Effector memory CD4-positive, alpha-beta T cell (primary cell): ENCODE measurements at places on chromosomes 16 and 17.

- H3K36me3 ChIP-seq = peaks cover 3% of the 10 kb centered on the region
- H3K4me3 ChIP-seq = no peak overlapping the region
- DNase-seq = no peak
- H3K27ac ChIP-seq = no peak overlapping the region
Observed at GRCh38 chr16:15990902-15991301, 41.5 kb downstream of the ABCC1 start.

- H3K36me3 ChIP-seq = no peaks in the 10 kb centered on the region
- no peaks in the 10 kb centered on the region for H3K4me1 ChIP-seq
- H3K4me3 ChIP-seq = no peak overlapping the region
- no peak overlapping the region for H3K27ac ChIP-seq
- no peak for DNase-seq
Observed at GRCh38 chr17:29835435-29836351, 94.3 kb downstream of the SSH2 start.

GRCh38 chr17:33968350-33969044, 286.6 kb upstream of the CCL2 start:
- H3K27me3 ChIP-seq = no peaks in the 10 kb centered on the region
- no peak overlapping the region for H3K4me3 ChIP-seq
- H3K4me1 ChIP-seq = peaks cover 4% of the 10 kb centered on the region
- no peak overlapping the region for H3K27ac ChIP-seq

GRCh38 chr17:27853091-27853490, 40.1 kb downstream of the LYRM9 start:
- H3K27me3 ChIP-seq = no peaks in the 10 kb centered on the region
- no peak overlapping the region for H3K4me3 ChIP-seq
- DNase-seq = no peak
- H3K27ac ChIP-seq = no peak overlapping the region

DNA sequence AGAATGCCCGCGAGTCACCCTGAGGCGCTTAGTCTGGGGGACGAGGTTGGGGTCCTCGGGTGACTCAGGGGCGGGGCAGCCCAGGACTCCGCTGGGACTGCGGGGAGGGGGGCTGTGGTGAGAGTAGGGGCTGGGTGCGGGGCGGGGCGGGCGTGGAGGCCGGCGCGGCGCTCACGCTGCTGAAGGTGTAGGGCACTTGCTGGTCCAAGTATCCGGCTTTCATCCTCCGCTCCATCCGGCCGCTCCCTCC, 832 bp downstream of the ETV4 start:
- H3K27me3 ChIP-seq = peaks cover 38% of the 10 kb centered on the region
- no peak overlapping the region for H3K27ac ChIP-seq
- H3K36me3 ChIP-seq = no peaks in the 10 kb centered on the region
- H3K4me3 ChIP-seq = peak overlapping the region; percentile 57

GRCh38 chr16:62816971-62817519, 780.8 kb upstream of the CDH8 start:
- H3K4me3 ChIP-seq = no peak overlapping the region
- no peaks in the 10 kb centered on the region for H3K27me3 ChIP-seq
- no peaks in the 10 kb centered on the region for H3K36me3 ChIP-seq
- DNase-seq = no peak
- H3K27ac ChIP-seq = no peak overlapping the region
- H3K4me1 ChIP-seq = no peaks in the 10 kb centered on the region

GRCh38 chr16:53068423-53068833, 13.6 kb downstream of the CHD9 start:
- H3K4me3 ChIP-seq = no peak overlapping the region
- no peaks in the 10 kb centered on the region for H3K36me3 ChIP-seq
- no peaks in the 10 kb centered on the region for H3K4me1 ChIP-seq
- no peak for DNase-seq

GRCh38 chr17:81402981-81403467, 7.8 kb downstream of the BAHCC1 start:
- peaks cover 21% of the 10 kb centered on the region for H3K4me1 ChIP-seq
- no peak overlapping the region for H3K27ac ChIP-seq
- DNase-seq = no peak
- no peak overlapping the region for H3K4me3 ChIP-seq

- no peaks in the 10 kb centered on the region for H3K36me3 ChIP-seq
- no peaks in the 10 kb centered on the region for H3K27me3 ChIP-seq
- DNase-seq = no peak
- no peak overlapping the region for H3K4me3 ChIP-seq
- H3K4me1 ChIP-seq = no peaks in the 10 kb centered on the region
Observed at GRCh38 chr16:78762222-78762621, 662.8 kb downstream of the WWOX start.

GRCh38 chr16:80459966-80460365, 80.8 kb upstream of the DYNLRB2 start:
- no peak overlapping the region for H3K27ac ChIP-seq
- H3K4me1 ChIP-seq = no peaks in the 10 kb centered on the region

GRCh38 chr16:80144191-80144590, 396.6 kb upstream of the DYNLRB2 start:
- DNase-seq = no peak
- H3K4me1 ChIP-seq = no peaks in the 10 kb centered on the region
- H3K4me3 ChIP-seq = no peak overlapping the region
- no peak overlapping the region for H3K27ac ChIP-seq

DNA sequence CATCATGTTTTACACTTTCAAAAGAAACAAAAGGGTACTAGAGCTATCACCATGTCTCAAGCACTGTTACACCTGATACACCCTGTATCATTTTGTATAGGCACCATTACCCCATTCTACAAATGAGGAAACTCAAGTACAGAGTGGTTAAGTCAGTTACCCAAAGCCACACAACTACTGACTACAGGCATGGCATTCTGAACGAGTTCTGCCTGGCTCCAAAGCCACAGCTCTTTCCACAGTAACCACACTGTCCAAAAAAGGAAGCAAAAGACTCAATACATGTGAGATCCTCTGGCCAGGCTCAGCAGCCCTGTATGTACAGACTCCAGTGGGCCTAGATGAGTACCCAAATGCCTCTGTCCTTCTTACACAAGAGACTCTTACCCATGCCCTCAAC, 4.7 kb downstream of the DYNC1LI2 start:
- H3K27me3 ChIP-seq = no peaks in the 10 kb centered on the region
- H3K4me1 ChIP-seq = peaks cover 14% of the 10 kb centered on the region
- DNase-seq = no peak
- no peak overlapping the region for H3K27ac ChIP-seq

DNA sequence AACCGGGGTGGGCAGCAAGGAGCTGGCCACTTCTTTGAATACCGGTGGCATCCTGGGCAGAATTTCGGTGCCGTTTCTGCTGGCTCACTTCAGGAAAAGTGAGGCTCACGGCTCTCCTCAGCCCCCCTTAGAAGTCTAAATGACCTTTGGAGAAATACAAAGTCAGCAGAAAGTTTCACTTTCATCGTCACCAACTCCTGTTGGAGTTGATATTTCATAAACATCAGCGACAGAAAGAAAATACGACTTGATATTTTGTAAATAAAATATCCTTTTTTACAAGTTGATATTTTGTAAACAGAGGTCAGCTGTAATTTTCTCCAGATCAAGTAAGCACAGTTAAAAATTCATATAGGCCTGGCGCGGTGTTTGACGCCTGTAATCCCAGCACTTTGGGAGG, 781 bp downstream of the ZNF75A start:
- H3K27ac ChIP-seq = peak overlapping the region; percentile 78
- H3K36me3 ChIP-seq = peaks cover 19% of the 10 kb centered on the region
- peak overlapping the region; percentile 92 for H3K4me3 ChIP-seq
- DNase-seq = no peak
- peaks cover 4% of the 10 kb centered on the region for H3K4me1 ChIP-seq
- no peaks in the 10 kb centered on the region for H3K27me3 ChIP-seq

GRCh38 chr17:35898283-35899070, 18.3 kb upstream of the CCL5 start:
- DNase-seq = no peak
- H3K27ac ChIP-seq = peak overlapping the region; percentile 16
- no peak overlapping the region for H3K4me3 ChIP-seq
- H3K36me3 ChIP-seq = no peaks in the 10 kb centered on the region

DNA sequence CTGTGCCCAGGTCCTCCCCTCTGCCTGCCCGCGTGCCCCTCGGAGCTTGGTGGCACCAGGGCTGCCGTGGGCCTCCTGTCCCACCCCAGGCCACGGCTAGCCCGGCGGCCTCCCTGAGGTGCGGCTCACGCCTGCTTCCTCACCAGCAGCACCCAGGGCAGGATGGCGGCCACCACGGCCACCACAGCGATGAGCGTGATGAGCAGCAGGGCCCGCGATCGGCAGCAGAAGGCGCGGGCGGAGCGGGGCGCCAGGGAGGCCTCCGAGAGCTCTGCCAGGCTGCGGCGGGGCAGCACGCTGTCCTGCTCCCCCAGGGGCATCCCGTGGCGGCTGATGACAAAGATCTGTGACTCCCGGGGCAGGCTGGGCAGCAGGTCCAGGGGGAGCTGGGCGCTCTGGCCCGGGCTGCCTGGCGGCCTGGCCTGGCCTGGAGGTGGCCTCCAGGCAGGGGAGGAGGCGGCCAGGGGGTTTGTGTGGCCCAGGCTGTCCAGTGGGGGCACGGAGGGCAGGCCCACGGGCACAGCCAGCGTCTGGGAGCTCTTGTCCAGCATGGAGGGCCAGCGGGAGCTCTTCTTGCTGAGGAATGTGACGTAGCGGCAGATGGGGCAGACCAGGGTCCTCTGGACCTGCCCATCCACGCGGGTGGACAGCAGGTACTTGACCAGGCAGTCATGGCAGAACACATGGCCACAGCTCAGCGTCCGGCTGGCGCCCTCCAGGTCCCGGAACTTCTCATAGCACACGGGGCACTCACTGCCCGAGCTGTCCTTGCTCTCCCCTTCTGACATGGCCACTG, 4.8 kb downstream of the RNF222 start:
- H3K4me1 ChIP-seq = peaks cover 13% of the 10 kb centered on the region
- DNase-seq = no peak
- H3K27ac ChIP-seq = no peak overlapping the region
- no peaks in the 10 kb centered on the region for H3K36me3 ChIP-seq

DNA sequence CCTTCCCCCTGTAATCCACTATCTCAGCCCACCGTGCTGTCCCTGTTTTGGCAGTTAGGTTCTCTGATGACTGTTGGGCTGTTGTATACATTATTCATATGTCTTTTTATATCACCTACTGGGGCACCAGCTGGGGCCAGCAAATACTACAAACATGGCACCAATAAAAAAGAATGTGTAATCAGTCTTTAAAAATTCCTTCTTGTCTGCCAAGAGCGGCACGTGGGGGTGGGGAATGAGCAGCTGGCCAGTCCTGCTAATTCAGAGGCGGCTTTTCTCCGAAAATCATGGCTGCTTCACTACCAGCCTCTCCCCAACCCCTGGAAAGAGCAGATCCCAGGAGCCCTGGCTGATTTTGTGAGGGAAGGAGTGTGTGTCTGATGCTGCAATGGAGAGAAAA, 77.7 kb upstream of the EEF2KMT start:
- no peaks in the 10 kb centered on the region for H3K27me3 ChIP-seq
- H3K27ac ChIP-seq = no peak overlapping the region
- H3K4me3 ChIP-seq = no peak overlapping the region
- no peaks in the 10 kb centered on the region for H3K4me1 ChIP-seq
- H3K36me3 ChIP-seq = no peaks in the 10 kb centered on the region

- no peaks in the 10 kb centered on the region for H3K36me3 ChIP-seq
- no peaks in the 10 kb centered on the region for H3K27me3 ChIP-seq
- no peaks in the 10 kb centered on the region for H3K4me1 ChIP-seq
- H3K4me3 ChIP-seq = no peak overlapping the region
Observed at GRCh38 chr17:53490447-53490968, 332.2 kb upstream of the KIF2B start.

- H3K27ac ChIP-seq = no peak overlapping the region
- H3K4me3 ChIP-seq = no peak overlapping the region
- H3K36me3 ChIP-seq = no peaks in the 10 kb centered on the region
- DNase-seq = no peak
- peaks cover 12% of the 10 kb centered on the region for H3K4me1 ChIP-seq
Observed at GRCh38 chr16:28882551-28883160, 4.4 kb downstream of the ATP2A1 start.

DNA sequence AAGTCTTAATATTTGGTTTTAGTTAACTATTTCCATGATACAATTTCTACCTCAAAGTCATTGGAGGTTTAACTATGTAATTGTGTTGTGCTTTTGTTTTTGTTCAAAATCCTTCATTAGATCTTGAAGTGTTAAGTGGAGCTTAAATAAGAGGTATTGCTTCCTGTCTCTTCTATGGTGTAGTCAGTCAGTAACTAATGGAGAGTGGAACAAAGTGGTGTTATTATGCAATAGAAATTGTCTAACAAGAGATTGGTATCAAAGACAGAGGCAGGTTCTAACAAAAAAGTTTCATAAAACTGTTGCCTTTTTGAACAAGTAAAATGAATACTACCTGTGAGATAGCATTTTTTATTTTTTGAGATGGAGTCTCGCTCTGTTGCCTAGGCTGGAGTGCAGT, 45.2 kb downstream of the GRB7 start:
- H3K36me3 ChIP-seq = peaks cover 8% of the 10 kb centered on the region
- H3K4me3 ChIP-seq = no peak overlapping the region
- H3K27ac ChIP-seq = no peak overlapping the region

DNA sequence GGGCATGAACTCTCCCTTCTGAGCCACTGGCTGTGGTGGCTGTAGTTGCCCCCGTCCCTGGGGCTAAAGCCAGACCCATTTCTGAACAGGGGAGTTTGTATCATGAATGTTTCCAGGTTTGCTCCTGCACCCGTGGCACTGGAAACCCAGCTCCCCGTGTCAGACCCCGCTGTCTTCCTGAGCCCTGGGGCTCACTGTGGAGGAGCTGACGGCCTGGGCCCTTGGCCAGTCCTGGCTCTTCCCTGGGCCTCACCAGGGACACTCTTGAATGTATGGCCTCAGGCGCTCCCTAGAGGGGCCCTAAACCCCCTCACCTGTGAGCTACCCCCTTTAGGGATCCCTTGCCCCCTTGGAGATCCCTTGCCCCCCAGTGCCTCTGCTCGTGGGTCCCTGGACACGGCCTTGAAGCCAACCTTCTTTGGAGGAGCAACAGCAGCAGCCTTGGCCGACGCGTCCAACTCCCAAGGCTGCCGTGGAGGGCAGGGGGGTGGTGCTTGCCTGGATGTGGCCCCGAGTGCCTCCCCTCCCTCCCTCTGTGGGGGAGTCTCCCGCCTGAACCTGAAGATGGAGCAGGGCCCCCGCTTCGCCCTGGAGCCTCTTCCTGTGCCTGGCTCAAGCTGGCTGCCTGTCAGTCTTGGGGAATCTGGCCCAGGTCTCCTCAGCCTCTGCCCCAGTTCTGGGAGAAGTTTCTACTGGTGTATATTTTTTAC, 15.9 kb downstream of the CASKIN2 start:
- no peaks in the 10 kb centered on the region for H3K4me1 ChIP-seq
- H3K4me3 ChIP-seq = no peak overlapping the region
- DNase-seq = no peak
- H3K27me3 ChIP-seq = no peaks in the 10 kb centered on the region
- peaks cover 40% of the 10 kb centered on the region for H3K36me3 ChIP-seq
- no peak overlapping the region for H3K27ac ChIP-seq

- H3K4me3 ChIP-seq = no peak overlapping the region
- DNase-seq = no peak
- no peaks in the 10 kb centered on the region for H3K36me3 ChIP-seq
- H3K4me1 ChIP-seq = no peaks in the 10 kb centered on the region
- H3K27me3 ChIP-seq = no peaks in the 10 kb centered on the region
Observed at GRCh38 chr16:49548325-49548970, 174.8 kb downstream of the C16orf78 start.

DNA sequence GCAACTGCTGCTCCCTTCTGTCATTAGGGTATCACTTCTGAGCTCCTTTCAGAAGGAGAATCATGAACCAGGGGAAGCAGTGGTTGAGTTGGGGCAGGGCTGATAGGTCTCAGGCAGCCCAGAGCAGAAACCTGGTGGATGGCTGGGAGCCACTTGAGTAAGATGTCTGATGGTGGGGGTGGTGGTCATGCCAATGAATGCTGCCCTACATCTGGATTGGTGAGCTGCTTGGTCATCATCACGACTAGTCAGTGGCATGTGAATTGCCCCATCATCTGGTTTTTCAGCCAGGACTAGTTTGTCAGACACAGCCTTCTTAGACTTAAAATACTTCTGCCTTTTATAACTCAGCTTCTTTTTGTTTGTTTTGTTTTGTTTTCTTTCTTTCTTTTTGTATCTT, 2.6 kb downstream of the GID4 start:
- no peak overlapping the region for H3K4me3 ChIP-seq
- H3K4me1 ChIP-seq = peaks cover 26% of the 10 kb centered on the region
